ENCODE measurements at places on chromosomes 13 and 19. TPM values are rescaled to one million over a fixed set of nuclear protein-coding genes. Genes with fewer than 3 reads are reported as not detected.

Gene SLITRK5
- total RNA-seq = 0.32 TPM

GRCh38 chr13:111259058-111259457, 61.4 kb upstream of the TEX29 start:
- DNase-seq = no peak

DNA sequence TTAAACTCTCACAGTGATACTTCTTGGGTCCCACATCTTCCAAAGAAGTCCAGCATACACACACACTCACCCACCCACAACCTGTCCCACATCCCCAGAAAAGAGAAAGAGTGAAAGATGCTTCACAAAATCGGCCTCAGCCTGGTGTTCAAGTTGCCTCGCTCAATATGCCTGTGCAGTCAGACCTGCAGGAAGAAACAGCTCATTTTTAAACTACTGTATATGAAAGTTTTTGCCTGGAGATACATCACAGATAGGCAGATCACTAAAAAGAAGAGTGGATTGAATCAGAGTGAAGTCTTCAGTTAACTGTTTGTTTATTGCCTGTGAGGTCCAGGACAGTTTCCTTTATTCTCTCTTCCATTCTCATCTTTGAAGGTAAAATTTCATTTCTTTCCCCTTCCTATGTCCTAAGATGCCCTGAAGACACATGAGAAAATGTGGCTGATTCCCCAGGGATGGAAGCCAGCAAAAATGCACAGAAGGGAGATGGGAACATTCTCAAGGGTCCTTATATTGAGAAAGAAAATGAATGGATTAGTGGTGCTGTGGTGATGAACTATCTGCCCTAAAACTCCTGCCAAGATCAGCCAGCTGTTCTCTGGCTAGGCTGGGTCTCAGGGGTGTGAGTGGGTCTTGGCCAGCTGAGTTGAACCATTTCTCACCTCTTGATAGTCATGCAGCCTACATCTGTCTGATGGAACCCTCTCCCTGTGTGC, 259.0 kb downstream of the ITGBL1 start:
- DNase-seq = no peak

GRCh38 chr13:99572131-99572530, 70.9 kb downstream of the TM9SF2 start:
- DNase-seq = no peak

GRCh38 chr13:48156466-48156865, 61.6 kb upstream of the MED4 start:
- peak; percentile 59 for DNase-seq

DNA sequence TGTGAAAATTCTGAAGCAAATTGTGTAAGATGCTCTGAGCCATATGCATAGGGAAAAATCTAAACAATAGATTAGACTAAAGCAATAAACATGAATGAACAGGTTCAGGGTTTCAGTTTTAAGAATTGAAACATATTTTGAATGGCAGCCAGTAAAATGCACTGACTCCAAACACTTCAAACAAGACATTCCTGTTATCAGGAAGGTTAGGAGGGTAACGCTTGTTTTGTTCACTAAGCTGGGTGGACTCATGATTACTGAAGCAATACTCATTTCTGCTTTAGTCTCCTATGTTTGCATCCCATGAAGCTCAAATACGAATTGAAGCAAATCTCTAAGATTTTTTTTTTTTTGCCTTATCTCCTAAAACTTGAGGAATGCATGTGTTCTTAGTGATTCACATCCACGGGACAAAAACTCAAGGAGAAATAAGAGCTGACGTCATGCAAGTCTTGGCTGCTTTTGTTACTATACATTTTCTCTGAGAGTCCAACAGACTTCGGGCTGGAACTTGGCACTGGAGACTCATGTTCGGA, 29.1 kb upstream of the IGFL4 start:
- DNase-seq = no peak

DNA sequence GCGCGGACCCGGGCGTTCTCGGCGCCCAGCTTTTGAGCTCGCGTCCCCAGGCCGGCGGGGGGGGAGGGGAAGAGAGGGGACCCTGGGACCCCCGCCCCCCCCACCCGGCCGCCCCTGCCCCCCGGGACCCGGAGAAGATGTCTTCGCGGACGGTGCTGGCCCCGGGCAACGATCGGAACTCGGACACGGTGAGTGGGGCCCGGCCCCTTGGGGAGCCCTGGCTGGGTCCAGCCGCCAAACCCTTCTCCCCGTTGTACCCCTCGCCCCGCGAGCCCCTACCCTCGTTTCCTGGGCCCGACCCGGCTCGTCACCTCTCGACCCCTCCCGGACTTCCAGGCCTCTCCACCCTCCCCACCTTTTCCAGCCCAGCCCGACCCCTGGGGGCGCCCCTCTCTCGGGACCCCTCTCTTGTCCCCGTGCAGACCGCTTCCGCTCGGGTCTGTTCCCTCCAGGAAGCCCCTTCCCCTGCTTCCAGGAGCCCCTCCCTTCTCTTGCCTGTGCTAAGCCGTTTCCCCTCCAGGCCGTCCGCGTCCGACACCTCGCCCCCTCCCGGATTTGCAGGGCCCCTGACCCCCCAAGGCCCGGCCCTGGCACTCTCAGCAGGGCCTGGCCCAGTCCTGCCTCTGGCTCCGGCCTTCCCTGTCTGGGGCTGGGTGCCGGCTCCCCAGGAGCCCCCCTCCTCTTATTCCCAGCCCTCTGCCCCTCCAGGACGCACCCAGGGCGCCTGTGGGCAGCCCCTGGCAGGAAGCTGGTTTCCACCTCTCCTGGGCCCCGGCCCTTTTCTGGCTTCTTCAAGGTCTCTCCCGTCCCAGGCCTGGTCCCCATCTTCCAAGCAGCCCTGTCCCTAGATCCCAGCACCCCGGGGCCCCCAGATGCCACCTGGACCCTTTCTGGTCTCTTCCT, 632 bp downstream of the MARK4 start:
- DNase-seq = no peak

DNA sequence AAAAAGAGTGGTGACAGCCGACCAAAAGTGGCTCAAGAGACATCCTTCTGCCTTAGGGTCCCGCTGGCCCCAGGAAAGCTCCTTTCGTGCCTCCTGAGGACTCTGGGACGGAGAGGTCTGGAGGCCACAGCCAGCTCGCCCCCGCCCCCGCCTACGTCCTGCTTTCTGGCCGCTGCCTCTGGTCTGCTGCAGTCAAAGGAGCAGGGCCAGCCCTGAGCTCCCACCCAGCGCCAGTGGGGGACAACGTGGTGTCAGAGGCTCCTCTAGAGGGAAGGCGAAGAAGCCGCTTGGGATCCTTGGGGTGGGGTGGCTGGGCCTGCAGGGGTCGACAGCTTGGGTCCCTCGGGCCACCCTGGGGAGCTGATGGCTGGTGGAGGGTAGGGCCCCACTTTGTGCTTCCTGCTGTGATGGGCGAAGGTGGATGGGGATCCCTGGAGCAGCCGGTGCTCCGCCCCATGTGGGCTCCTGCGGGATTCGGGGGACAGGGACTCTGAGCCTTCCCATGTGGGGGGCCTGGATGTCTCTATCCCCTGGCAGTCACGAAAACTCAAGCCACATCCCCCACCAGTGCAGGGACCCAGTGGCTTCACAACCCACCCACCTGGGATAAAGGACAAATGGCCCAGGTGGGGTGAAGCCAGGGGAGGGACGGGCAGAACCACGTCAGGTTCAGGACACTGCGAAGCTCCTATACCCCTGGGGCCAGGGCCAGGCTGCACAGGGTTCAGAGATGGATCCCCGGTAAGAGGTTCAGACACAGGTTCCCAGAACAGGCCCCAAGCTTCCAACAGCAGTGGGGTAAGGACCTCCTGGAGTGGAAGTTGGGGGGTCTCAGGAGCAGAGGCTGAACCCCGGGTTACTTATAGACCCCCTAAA, 9.0 kb upstream of the DIRAS1 start:
- DNase-seq = no peak

Measured in lower leg skin (tissue), 4 donors.